ENCODE measurements at places on chromosomes 13 and 19.

- DNase-seq: no peak
These were observed 46.4 kb downstream of the PSG3 start for GRCh38 chr19:42693760-42694350.

DNA sequence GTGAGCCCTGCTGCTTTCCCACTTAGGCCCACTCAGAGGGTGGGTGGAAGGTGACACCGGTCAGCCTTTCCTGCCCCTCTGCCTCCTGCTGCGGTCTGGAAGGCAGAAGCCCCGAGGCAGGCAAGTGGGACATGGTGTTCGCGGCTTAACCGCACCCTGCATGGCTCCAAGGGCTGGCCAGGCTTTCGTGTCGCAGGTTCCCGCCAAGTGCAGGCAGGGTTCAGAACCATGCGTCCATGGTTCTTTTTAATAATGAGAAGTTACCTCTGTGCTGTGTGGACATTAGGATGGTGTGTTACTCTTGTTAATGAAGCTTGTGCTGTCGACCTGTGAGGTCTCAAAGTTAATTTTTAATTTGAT, 986 bp downstream of the DGKH start:
- no peak for DNase-seq

DNA sequence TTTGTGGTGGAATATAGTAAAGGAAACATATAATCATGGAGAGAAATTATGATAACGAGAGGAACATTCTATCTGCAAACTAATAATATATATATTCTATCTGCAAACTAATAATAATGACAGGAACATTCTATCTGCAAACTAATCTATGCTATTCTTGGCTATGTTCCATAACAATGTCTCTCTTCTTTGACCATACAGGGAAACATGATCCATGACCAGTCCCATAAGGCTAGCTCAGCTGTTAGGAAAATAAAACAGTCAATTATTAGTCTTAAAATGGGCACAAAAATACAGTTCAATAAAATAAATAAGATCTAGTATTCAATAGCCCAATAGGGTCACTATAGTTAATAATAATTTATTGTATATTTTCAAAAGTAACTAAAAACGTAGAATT, 707.8 kb upstream of the PCDH20 start:
- DNase-seq: no peak

GRCh38 chr19:33311326-33311682, 9.0 kb upstream of the CEBPA start:
- DNase-seq: no peak

- DNase-seq: no peak
These were observed 430.4 kb downstream of the IRS2 start for GRCh38 chr13:109355875-109356434.

DNA sequence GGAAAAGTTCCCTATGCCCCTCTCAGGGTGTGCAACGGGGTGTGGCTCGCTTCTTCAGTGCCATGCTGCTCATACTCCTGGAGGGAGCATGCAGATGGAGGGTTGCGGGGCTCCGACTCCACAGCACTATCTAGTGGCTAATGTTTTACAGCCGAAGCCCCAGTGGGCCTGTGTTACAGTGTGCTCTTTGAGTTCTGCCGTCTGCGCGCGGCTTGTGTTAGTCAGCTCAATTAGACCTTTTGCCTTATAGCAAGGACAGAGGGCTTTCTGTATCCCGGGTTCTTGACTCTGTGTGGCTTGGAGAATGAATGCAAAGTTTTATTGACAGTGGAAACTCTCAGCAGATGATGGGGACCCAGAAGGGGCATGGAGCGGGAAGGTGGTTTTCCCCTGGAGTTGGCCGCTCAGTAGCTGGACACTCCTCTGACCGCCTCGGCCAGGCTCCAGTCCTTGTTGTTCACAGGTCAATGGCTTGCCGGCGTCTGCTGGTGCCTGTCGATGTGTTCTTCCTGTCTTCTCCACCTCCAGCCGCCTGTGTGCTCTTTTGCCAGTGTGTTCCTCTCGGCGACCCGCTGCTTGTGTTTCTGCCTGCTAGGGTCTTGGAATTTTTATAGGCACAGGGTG, 383.4 kb downstream of the LMO7 start:
- DNase-seq: no peak

GRCh38 chr19:14056069-14056666, 5.7 kb downstream of the PALM3 start:
- no peak for DNase-seq

- no peak for DNase-seq
These were observed 301.0 kb downstream of the TBC1D4 start for GRCh38 chr13:75180805-75181455.

DNA sequence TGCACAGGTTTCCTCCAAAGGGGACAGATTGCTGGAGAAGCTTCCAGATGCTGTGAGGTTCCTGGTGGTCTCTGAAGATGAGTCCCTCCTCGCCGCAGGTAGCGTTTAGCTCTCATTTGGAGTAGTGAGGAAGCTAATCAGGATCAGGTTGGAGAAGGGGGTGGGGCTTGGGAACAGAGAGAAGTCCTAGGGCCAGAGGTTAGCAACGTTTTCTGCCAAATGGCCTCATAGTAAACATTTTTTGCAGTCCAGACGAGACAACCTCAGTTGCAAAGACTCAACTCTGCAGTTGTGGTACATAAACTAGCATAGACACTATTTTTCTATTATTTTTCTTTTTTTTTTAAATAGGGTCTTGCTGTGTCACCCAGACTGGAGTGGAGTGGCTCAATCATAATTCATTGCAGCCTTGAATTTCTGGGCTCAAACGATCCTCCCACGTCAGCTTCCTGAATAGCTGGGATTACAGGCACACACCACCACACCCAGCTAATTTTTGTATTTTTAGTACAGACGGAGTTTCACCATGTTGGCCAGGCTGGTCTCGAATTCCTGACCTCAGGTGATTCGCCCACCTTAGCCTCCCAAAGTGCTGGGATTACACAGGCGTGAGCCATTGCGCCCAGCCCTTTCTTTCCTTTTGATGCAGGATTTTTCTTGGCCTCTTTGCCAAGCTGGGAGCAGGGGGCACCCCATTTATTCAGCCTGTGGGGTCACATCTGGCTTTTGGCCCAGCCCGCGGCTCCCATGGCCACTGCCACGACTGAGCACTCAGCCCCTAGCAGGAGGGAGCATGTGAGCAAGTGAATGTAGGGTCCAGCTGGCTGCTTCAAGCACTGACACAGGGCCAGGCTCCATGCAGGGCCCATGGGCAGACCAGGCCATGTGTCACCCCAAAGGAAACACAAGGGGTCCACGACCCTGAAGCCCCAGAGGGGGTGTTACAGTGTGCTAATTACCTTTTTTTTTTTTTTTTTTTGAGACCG, 34.4 kb upstream of the SIN3B start:
- DNase-seq: no peak

GRCh38 chr13:20924758-20925394, 22.3 kb upstream of the XPO4 start:
- DNase-seq: peak; percentile 84

GRCh38 chr13:113519556-113519955, 29.0 kb upstream of the DCUN1D2 start:
- DNase-seq: no peak

DNA sequence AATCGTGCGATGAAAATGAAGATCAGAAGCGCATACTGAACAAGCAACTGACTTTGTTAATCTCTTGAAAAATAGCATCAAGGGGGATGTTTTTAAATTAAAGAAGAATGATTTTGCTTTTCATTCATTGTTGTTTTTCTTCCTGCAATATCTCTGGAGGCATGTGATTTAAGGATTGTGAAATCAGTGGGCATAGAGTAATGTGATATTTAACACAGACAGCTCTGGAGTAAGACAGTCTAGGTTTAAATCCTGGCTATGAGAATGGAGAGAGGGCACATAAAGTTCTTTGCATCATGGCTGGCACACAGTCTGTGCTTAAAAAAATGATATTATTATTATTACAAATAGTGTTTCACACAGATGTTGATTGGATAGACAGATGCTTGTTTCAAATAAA, 243.1 kb upstream of the NBEA start:
- no peak for DNase-seq

DNA sequence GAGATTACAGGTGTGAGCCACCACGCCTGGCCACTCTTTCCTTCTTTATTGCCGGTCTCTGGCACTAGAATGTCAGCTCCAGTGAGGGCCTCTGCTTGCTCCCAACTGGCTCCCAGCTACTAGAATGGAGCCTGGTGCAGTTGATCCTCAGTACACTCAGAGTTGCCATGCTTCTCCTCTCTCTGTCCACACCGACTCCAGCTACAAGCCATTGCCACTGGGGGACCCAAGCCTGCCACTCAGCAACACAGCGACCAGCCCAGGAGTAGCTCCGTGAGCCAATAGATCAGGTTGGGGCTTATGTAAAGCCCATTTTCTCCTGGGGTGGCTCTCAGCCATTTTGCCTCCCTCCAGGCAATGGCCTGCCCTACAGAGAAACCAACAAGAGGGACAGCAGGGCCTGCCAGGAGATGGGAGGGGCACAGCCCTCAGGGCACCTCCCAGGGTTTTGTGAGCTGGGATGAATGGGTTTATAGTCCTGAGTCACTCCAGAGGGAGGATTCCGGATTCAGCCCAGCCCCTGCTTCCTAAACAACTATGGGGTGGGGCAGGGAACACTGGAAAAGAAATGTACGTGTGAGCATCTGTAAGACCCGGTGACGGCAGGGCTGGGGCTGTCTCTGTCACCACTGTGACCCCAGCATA, 36.5 kb downstream of the OPA3 start:
- DNase-seq: no peak

DNA sequence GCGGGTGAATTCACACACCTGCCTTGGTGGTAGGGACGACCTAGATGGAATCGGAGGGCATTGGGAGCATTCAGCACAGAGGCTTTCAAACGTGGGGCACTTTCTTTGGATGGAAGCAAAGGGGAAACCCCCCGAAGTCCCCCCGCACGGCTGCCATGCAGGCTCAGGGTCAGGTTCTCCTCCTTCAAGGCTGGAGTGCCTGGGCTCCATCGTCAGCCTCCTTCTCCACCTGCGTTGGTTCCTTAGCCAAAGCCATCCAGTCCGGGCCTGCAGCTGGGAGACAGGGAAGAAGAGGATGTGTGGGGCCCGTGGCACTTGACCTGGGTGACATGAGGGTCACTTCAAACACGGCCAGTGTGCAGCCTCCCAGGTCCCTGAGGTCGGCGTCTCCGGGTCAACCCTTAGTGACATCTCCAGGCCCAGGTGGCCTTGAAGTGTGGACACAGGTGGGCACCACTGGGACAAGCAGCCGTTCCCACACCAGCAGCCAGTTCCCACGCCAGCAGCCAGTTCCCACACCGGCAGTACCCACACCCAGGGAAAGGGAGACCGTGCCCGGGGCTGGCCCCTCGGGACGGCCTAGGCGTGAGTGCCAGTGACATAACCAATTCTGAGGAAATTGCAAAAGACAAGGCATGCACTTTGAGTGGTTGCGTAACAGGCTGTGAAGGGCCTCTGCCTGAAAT, 116.0 kb downstream of the SOX1 start:
- no peak for DNase-seq

GRCh38 chr19:31570718-31571117, 221.5 kb upstream of the TSHZ3 start:
- no peak for DNase-seq

DNA sequence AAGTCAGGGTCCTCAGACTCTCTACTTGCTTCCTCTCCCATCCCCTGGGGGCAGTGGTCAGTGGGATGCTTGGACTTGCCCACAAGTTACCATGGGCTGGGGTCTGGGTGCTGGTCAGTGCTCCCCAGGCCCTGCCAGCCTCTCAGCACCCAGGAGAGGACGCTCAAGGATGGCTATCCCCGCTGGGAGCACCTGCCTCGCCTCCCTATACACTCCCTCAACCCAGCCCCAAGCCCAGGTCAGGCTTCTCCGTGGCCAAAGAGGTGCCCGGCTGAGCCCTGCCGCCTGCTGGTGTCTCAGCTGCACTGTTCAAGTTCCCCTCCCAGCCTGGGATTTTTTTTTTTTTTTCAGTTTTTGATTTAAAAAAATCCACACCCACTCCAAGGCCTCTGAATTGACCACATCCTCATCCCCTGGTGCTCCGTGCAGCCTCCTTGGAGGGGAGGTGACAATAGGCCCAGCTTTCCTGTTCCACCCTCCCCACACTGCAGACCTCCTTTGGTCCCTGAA, 10.8 kb downstream of the F2RL3 start:
- DNase-seq: peak; percentile 66

- no peak for DNase-seq
These were observed 86.0 kb upstream of the MYCBP2 start for GRCh38 chr13:77412860-77413259.

- DNase-seq: no peak
These were observed 15.3 kb downstream of the LGALS16 start for GRCh38 chr19:39670998-39671397.

DNA sequence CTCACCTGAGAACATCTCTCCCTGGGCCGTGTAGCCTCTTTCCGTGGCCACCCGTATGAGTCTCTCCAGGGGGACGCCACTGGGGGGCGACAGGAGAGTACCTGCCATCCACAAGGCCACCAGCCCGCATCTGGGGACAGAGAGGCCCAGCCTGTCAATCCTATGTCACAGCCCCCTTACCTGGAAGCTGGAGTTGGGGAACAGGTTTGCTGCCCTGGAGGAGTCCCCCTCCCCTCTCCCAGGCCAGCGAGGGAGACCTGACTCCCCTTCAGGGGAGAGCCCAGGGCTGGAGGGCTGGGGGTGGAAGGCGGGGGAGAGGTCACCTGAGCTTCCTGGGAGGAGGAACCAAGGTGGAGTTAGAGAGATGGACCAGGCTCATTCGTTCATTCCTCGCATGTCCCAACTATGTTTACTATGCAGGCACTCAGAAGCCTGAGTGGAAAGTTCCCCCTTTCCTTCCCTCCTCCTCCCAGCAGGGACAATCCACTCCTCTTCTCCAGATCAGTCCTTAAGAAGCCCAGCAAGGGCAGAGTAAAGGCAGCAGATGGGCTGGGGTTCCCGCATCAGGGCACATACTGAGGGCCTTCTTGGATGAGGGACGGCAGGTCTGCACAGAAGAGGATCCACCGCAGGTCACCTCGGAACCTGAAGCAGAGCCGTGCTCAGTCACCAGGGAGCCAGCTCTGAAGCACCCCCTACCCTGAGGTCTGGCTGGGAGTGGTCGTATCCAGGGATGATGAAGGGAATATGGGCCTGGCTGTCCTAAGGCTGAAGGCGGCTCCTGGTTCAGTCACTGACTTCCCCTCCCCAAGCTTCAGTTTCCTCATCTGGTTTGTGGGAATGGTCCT, 5.5 kb downstream of the ACTMAP start:
- peak; percentile 63 for DNase-seq

DNA sequence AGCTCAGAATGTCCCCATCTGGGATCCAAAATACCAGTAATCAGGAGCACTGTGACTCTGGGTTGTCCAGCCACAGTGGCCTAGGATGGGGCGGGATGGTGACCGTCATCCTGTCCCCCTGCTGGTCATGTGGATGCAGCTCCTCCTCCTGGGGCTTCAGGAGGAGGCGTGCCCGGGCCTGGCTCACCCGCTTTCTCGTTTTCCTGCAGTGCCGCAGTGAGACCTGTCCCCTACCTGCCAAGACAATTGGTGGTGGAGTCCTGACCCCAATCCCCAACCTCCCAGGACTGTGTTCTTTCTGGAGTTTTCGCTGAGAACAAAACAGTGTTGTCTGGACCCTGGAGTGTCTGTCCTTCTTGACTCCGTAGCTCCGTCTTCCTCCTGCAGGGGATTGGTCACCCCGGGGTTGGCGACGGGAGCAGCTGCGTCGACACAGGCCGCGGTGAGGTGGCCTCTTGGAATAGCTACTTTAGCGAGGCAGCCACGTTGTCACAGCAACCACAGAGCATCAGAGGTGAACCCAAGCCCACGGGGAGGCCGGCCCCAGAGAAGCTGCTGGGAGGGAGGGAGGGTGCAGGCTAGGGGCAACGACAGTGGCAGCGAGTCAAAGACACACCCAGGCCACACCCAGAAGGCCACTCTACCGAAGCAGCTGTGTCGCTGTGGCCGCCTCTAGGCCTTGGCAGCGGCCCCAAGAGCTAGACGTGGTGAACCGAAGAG, 10.2 kb upstream of the EMC10 start:
- DNase-seq: no peak

Data from activated CD8-positive, alpha-beta memory T cell treated with anti-CD3 and anti-CD28 coated beads, Interleukin-2, amount 10 ng/mL, durations not matched to agents 7 days and 5 days (primary cell).